ENCODE measurements at places on chromosomes 3 and 15.
A peak's percentile ranks its signal among the peaks of the same experiment; 100 is the strongest.

GRCh38 chr3:50230104-50230793, 5.8 kb upstream of the GNAI2 start:
- no peak for DNase-seq

GRCh38 chr15:39140060-39140604, 440.7 kb upstream of the THBS1 start:
- no peak for DNase-seq

DNA sequence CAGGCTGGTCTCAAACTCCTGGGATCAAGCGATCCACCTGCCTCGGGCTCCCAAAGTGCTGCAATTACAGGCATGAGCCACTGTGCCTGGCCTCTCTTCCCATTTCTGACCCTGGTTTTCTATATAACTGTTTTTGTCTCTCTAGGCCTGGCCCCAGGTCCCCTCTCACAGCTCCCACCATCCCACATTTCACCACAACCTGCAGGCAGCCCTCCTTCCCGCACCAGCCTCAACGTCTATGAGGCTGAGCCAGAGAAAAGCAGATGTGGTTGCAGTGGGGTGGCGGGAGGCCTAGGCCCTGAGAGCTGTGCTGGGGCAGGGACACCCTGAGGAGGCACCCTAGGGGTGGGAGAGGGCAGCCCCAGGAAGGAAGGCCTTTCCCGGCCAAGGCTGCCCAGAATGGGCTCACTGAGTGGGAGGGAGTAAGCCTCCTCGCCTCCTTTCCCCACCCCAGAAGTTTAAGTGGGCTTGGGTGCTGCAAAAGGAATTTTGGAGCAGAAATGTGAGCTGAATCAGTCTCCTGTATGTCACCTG, 99.7 kb downstream of the LSM3 start:
- DNase-seq: no peak

GRCh38 chr3:38154033-38154494, 11.3 kb upstream of the OXSR1 start:
- no peak for DNase-seq

DNA sequence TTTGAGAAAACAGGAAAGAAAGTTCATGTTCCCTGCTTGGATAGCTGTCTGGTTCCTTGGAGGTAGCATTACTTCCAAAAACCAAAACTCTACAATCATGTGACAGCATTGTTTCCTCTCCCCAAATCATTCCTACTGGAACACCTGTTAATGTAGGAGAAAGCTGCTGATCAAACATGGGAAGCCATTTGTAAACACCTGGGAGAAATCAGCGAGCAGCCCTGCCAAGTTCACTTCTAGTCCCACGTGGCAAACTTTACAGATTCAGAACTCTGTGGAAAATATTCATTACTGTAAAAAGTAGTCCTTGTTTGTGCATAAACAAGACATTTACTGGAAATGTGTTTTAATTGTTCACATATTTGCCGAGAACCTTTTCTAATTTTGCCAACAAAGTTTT, 275.5 kb upstream of the AZI2 start:
- no peak for DNase-seq

- DNase-seq: no peak
These were observed 22.4 kb downstream of the LDHAL6B start for GRCh38 chr15:59229015-59229414.

DNA sequence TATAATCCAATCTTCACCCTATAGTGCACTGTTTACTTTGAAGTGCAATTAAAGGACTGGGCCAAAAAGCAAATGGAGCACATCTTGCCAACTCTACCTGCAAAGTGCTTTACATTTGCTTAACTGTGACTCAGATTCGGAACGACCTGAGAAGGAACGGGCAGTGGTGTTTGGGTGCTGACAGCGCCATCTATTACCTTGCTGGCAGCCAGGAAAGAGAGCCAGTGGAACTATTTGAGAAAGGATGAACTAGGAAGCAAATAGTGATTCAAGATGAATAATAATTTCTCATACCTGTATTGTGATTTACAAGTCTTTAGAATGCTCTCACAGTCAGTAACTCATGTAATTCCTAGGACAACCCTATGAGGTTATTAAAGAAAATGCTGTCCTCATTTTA, 312.9 kb downstream of the PDCD6IP start:
- DNase-seq: no peak

DNA sequence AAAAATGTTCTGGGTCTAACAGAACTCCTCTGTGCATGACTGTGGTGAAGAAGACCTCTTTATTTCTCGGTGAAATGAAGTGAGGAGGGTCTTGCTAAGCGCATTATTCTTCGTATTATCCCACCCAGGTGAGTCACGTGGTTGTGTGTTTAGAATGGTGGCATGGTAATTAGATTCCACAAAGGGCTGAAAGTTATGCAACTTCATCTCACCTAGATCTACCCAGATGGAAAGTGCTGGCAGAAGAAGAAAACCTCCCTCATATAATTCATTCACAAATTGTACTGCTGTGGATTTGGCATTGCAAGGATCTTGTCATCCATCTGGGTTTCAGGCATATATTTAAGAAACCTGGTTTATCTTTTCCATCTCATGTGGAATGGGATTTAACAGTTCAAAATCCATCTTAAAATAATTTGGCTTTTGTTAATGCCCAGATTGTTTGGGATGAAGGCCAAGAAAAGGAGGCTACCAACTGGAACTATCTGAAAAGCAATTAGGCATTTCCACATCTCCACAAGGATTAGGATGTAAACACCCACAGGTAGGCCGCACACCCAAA, 175.3 kb downstream of the PLCL2 start:
- DNase-seq: no peak

GRCh38 chr3:173395073-173395411, 2.5 kb upstream of the NLGN1 start:
- no peak for DNase-seq

DNA sequence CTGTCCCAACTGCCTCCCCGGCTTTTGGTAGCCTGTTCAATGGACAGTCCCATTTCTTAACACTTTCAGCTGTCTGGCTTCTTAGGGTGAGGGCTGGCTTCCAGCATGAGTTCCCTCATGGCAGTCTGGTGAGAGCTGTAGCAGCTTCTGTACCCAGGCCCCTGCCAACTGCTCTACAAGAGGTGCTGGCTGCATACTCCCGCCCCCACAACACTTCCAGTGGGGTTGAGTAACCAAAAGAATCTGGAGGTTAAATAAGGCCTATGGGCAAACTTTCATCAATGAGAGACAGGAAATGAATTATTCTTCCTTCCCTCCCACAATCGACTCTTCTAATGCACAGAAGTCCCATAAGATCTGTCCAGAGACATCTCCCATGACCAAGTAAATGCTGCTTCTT, 145.0 kb downstream of the NEK10 start:
- DNase-seq: no peak

DNA sequence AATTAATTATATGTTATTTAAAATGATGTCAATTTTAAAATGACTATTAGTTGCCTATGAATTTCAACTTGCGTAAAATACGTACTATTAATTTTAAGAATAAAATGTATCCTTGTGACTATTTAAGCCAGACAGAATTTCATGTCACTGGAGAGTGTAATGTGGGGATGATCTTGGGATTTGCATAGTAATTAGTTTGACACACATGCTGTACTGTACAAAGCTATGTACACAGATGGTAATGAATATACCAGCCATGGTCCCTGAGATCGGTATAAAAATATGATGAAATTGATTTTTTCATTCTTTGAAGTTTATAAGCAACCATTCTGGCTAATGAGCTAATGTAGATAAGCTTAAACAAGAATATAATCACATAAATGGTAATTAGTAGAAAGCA, 134.4 kb upstream of the ROBO1 start:
- no peak for DNase-seq

DNA sequence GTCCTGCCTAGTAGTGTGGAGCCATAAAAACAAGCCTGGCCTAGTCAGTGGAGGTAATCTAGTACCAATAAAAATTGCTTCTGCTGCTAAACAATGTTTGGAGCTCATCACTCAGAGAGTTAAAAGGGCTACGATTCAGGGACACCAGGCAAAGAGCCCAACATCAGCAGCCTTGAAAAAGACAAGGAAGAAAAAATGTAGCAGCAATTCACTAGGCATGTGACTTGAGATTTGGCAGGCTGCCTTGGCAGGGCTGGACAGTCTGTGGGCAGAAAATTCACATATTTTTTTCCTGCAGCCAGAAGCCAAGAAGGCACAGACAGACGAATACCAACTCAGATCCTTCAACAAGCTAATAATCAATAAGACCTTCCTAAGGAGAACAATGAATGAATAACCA, 47.2 kb downstream of the IGSF11 start:
- no peak for DNase-seq

GRCh38 chr3:40985195-40985594, 214.1 kb upstream of the CTNNB1 start:
- no peak for DNase-seq

GRCh38 chr3:177119829-177120228, 77.5 kb downstream of the TBL1XR1 start:
- DNase-seq: no peak

GRCh38 chr3:176431038-176431418, 766.3 kb downstream of the TBL1XR1 start:
- no peak for DNase-seq

- no peak for DNase-seq
These were observed 660.7 kb upstream of the ADAMTS9 start for GRCh38 chr3:65348398-65348995.

DNA sequence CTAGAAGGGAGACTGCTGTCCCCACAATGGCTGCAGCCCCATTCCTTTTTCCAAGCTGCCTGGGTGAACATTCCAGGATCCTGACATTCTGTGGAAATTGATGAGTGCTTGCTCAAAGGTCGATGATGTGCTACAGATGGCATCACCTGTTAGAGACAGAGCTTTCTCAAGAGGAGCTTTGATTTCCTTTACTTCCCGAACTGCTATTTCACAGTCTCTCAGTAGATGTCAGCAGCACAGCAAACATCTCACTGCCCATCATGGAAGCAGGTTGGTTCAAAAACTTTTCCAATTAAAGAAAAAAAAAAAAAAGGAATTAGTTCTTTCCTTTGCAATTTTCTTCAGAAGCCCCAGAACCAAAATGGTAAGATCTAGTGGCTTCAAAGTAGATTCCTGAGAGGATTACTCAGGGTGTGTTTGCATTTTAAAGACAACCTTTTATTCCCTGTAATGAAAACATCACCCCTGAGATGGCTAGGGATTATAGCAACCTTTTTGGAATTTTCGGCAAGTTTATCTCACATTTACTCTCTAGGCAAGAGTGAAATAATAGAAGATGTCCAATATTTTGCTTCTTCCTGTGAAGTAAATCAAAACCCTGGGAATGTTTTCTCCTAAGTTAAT, 44.8 kb downstream of the POLR2M start:
- no peak for DNase-seq

GRCh38 chr15:63972801-63973200, 73.5 kb downstream of the DAPK2 start:
- no peak for DNase-seq

DNA sequence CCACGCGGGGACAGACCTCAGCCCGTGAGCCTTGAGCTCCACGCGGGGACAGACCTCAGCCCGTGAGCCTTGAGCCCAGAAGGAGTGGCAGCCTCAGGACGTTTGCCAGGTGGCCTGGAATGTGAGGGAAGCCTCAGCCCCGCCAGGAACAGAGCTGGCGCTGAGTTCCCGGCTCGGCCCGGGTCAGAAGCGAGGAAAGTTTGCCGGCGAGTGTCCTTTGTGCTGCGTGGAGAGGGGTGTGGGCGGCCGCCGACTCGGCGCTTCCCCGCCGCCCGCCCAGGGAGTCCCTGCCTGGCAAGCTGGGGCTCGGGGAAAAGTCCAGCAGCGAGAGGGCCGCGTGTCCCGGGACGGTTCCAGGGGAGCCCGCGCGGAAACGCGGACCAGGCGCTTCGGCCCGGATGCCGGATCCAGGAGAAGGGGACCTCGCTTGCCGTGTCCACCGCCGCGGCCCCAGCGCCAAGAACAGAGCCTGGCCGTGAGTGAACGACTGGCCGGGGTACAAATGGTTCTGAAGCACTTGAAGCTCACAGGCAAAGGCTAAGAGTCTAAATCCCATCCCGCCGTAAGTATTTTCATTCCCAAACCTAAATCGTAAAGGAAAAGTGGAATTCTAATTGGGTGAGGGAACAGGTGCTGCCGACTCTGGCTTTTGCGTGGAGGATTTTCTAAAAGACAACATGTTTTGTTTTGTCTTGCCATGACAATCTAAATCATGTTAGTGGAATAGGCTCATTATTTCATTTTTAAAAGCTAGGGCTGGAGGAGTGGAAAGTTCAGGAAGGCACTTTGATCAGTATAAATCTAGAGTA, 1.7 kb downstream of the LRRN1 start:
- DNase-seq: no peak

GRCh38 chr15:57462381-57462780, 86.1 kb downstream of the CGNL1 start:
- DNase-seq: no peak

DNA sequence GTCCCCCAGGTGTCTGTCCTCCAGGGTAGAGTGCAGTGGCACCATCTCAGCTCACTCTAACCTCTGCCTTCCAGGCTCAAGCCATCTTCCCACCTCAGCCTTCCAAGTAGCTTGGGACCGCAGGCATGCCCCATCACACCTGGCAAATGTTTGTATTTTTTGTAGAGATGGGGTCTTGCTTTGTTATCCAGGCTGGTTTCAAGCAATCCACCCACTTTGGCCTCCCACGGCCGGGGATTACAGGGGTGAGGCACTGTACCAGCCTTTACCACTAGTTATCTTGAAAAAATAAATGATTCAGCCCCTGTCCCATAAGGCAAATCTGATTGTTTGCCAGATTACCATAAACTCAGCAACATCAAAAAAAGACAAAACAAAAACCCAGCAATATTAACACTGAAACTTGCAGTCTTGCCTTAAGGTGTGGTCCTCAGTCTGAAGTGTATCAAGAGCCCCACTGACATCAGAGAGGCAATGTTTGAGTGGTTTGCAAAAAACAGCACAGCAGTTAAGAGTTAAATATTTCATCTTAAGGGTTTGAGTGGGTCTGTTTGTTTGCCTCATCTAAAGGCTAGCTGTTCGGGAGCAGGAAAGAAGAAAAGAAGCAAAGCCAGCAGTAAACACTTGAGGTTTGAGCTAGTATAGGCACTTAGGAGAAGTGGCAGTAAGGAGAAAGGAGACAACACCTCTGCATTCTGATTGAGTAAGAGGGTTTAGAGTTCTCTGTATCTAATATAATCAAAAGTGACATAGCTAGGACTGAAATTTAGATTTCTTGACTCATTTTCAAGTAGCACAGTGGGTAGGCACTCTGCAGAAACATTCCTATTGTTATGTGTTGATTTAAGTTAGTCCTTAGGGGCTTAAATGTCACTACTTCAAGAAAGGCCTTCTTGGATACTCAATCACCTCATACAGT, 26.3 kb upstream of the EDEM1 start:
- no peak for DNase-seq

DNA sequence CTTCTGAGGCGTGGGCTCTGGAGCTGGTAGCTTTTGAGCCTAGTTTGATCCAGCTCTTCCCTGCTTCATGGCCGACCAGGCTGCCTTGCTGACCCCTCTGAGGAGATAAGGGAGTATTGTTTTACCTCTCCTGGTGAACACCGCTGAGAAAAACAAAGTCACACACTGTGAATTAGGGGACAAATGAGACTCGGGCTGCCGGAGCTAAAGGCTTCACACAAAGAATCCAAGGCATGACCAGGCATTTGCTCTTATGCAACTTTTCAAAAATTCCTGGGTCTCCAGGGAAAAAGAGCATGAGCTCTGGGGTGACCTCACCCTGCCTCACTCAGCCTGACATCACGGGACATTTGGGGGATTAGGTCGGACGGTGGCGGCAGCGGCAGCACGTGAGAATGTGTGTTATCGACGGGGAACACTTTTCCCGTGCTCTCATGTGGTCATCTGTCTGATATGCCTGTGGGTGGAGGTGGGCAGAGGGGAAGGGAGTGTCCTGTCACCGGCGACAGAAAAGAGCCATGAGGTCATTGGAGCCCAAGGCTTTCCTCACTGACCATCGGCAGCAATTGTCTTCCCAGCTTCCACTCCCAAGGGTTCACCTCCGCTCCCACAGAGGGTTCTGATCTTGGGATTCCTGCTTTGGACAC, 61.0 kb downstream of the TMEM44 start:
- peak; percentile 67 for DNase-seq
